ENCODE measurements at places on chromosomes 2 and 18.

- no peak for DNase-seq
Observed at GRCh38 chr2:121061633-121062032, 223.4 kb downstream of the TFCP2L1 start.

GRCh38 chr2:167128130-167128529, 239.8 kb downstream of the XIRP2 start:
- DNase-seq = no peak

DNA sequence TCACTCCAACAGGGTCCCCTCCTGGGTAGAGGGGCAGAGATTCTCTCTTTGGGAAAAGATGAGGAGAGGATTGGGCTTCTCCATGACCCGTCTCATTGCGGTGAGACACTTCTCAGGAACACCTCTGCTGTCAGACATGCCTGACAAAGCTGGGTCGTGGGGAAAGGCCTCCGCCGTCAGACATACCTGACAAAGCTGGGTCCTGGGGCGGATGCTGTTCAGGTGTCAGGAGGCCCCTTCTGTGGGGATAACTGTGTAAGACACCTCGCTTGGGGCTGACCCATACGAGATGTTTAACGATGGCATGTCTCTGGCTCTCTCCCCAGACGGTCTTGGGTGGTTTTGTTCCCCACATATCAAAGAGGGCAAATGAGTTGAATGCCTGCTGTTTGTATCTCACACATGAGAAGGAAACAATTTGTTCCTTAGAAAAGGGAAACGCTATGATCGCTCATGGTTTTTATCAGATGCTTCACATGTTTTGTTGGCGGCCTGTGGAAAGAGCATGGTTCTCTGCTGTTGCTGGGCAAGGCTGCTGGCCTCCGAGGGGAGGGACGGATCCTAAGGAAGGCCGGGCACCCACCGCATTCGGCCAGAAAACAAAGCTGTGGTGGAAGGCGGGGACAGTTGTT, 40.8 kb upstream of the PXDN start:
- DNase-seq = no peak

GRCh38 chr2:158273791-158274190, 172.1 kb downstream of the UPP2 start:
- DNase-seq = no peak

GRCh38 chr2:215399067-215399716, 36.7 kb downstream of the FN1 start:
- no peak for DNase-seq

- DNase-seq = no peak
Observed at GRCh38 chr2:100803334-100803733, 16.6 kb upstream of the NPAS2 start.

GRCh38 chr18:54223568-54224241, 764 bp downstream of the MBD2 start:
- DNase-seq = peak; percentile 30

- DNase-seq = no peak
Observed at GRCh38 chr2:174759381-174760065, 4.7 kb downstream of the CHRNA1 start.

- DNase-seq = no peak
Observed at GRCh38 chr18:69689121-69689759, 258.4 kb downstream of the CD226 start.
